Smooth muscle cell of the coronary artery (primary cell): ENCODE measurements at places on chromosomes 7 and 10. TPM values are rescaled to one million over a fixed set of nuclear protein-coding genes. Genes with fewer than 3 reads are reported as not detected.

The HOXA9 gene
- total RNA-seq: not detected in 2 replicates

The EPO gene
- total RNA-seq: not detected in 2 replicates

The GNAI1 gene
- 7.4 and 35.8 TPM in 2 replicates for total RNA-seq

The STRIP2 gene
- 1.5 and 7.8 TPM in 2 replicates for total RNA-seq

The KCNIP2 gene
- total RNA-seq: 0.30 and 1.1 TPM in 2 replicates
